Lung microvascular endothelial cell (primary cell): ENCODE measurements at places on chromosomes 4 and X.

DNA sequence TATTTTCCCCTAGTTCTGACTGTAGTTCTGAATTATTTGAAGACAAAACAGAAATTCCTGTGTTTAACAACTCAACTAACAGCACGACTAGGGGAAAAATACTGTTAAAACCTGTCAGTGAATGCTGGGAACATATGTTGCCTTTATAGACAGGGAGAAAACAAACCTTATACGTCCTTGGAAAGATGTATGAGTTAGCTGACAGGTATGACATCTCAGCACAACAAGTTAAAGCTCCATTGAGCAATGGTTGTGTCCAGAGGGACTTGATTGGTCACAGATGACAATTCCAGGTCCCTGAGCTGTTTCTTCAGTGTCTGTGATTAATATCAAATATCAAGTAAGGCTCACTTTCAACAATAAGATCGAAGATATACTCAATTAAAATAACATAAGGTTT, 58.2 kb upstream of the DDIT4L start:
- no peak for DNase-seq

GRCh38 chr4:111934314-111934713, 210.9 kb upstream of the FAM241A start:
- no peak for DNase-seq

DNA sequence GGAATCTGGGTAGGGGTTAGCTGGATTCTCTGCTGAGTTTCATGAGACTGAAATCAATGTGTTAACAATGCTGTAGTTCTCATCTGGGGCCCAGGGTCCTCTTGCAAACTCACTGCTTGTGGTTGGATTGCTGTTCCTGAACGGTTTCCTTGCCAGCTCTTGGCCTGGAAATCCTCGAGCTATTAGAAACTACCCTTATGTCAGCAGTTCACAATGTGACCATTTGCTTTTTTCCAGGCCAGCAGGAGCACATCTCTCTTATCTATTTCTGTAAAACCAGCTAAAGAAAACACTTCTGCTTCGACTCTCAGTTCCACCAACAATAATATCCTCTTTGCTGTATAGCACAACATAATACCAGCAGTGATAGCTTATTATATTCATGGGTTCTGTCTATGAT, 140.1 kb upstream of the TRAM1L1 start:
- no peak for DNase-seq

- DNase-seq: no peak
These were observed 2.2 kb upstream of the PCDH18 start for GRCh38 chr4:137534516-137534915.
